ENCODE measurements at places on chromosomes 2 and 18.
A peak's percentile ranks its signal among the peaks of the same experiment; 100 is the strongest.

DNA sequence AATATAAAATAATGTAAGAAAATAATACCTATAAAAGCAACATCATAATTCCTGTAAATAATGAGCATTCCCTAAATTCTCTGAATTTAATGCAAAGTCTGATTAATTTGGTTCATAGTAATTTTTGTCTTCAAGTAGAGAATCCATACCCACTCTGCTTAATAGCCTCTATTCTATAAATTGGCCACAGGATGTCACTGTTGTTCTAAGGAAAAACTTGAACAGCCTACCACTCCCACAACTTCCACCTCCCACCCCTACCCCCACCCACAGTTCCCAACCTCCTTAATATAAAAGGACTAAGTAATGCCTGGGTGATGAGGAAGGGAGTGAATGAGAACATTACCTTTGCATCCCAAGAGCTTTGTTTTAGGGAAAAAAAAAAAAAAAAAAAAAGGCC, 27.2 kb upstream of the BBS5 start:
- peak; percentile 61 for DNase-seq

DNA sequence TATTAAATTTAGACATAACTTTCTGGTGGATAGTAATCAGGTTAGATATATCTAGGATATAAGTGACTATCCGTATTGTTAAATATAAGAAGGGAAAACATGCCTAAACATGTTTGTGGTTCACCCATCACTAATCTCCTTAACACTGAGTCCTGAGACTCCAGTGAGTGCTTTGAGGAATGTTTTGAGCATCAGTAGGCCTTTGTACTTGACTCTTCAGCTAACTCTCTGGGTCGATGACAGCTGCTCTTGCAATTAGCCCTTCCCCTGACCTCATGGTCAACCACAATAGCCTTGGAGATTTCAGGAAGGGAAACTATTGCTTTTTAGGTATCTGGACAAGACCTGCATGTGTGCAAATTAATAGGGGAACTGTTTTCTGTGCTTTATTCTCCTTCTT, 716.8 kb downstream of the EPHA4 start:
- DNase-seq = no peak

DNA sequence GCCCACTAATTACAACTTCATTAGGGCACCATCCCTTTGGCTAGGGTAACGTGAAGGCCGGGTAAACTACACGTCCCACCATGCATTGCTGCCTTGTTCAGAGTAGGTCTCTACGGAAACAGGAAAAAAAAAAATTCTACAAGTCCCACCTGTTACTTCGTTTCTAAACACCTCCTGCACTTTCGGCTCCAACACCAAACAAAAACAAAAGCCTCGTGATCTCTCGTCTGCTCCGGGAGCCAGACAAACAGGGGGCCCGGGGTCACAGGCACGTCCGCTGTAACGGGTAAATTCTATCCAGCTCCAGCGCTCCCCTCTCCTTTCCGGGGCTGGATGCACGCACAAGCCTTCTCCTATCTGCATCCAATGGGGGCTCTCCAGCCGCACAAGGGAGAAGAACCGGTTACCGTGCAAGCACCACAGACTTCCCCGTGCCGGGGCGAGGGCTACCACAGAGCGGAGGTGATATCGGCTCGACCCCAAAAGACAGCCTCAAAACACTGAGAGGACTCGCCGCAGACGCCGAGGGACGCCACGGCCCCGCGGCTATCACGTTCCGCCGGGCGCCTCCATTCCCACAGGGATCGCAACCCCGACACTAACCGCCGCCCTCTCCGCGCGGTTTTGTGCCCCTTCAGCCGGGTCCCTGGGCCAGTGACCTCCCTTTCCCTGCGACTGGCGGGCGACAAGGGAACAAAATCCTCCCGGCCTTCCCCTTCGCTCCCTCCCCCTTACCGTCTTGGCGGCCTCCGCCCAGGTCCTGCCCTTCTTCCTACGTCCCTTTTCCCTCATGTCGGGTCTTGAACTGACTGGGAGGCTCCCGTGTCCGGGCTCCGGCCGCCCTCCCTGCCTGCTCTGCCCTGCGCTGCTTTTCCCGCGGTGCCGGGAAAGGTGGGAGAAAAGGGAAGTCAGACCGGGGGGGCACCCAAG, 591 bp downstream of the ASXL2 start:
- DNase-seq = peak; percentile 90

GRCh38 chr2:182173944-182174622, 188.4 kb downstream of the PPP1R1C start:
- no peak for DNase-seq

- DNase-seq = no peak
Measured at GRCh38 chr2:231390667-231391066, 4.8 kb upstream of the B3GNT7 start.

DNA sequence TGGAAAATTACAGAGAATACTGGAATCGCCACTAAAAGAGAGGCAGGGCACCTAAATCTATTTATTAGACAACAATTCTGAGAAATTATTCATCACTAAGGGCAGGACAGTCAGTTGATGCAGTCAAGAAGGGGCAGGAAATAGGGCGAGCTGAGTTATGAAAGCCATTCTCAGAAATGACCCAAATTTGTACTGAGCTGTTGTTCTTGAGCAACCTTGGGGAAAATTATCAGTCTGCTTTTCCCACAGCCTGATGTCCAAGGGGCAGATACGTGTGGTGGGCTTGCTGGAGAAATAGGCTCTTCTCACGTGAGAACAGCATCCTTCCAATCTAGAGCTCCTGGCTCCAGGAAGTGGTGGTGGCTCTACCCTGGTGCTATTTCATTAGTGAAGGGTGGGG, 38.6 kb downstream of the STON1 start:
- DNase-seq = no peak

All from NAMALWA (cell line).